ENCODE measurements at places on chromosomes 4 and X.

GRCh38 chr4:174523025-174523693, 871 bp upstream of the HPGD start:
- peaks cover 29% of the 10 kb centered on the region for H3K27me3 ChIP-seq
- no peaks in the 10 kb centered on the region for H3K36me3 ChIP-seq
- peak overlapping the region; percentile 88 for H3K27ac ChIP-seq
- peaks cover 28% of the 10 kb centered on the region for H3K4me1 ChIP-seq

DNA sequence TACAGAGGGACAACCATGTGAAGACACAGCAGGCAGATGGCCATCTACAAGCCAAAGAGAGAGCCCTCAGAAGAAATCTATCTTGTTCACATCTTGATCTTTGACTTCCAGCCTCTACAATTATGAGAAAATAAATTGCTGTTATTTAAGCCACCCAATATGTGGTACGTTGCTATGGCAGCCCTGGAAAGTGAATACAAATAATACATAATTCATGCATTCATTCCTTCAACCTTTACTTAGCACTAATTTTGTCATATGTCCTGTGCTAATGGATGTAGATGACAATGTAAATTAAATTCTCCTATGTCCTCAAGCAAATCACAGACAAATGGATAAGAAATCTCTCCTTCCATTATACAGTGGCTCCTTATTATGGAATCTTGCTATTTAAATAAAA, 361.6 kb downstream of the PACRGL start:
- no peak overlapping the region for H3K4me3 ChIP-seq
- no peaks in the 10 kb centered on the region for H3K27me3 ChIP-seq

DNA sequence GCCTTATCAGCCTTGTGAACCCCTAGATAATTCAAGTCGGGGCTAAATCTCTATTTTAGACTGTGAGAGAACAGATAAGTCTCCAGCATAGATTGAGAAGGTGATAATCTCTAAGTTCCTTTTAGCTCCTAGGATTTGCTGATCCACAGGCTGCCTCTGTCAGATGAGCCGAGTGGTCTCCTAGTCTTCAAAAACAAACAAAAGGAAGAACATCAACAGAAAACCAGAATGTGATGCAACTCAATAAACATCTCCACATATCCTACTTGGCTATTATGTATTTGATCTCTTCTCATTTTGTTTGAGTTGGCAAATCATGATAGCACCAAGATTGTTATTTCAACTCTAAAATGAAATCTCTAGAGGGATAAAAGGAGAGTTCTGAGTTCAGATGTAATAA, 88.4 kb upstream of the SLC7A11 start:
- no peaks in the 10 kb centered on the region for H3K36me3 ChIP-seq
- no peak overlapping the region for H3K4me3 ChIP-seq
- no peak for DNase-seq
- H3K4me1 ChIP-seq = peaks cover 6% of the 10 kb centered on the region

DNA sequence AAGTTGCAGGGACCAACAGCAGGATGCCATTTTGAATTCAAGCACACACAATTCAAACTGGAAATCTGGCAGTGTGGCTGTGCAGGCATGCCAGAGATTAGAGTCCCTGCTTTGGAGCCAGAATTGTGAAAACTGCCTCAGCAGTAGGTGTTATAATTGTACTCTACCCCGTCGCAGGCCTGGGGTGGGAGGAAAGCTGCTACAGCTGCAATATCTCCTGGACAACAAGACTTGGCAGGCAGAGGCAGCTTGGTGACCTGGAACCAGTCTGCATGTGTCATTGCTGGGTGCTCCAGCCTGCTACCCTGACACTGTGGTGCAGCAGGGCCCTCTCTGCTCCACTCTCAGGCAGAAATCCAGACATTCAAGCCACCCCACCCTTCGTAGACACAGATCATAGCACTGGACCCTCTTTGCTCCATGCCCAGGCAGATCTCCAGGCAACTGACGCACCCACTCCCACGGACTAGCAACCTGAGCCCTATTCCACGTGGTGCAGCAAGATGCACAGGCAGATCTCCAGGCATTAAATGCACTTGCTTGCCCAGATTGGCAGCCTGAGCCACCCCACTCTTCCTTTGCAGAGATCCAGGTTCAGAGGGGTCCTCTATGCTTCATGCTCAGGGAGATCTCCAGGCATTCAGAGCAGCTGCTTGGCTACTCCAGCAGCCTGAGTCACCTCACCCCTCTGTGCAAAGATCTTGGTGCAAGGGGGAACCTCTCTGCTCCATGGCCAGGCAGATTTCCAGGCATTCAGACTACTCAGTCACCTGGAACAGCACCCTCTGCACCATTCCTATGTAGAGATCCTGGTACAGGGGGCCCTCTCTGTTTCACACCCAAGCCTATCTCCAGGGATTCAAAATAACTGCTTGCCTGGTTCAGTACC, 140.5 kb downstream of the LRBA start:
- H3K4me3 ChIP-seq = no peak overlapping the region
- H3K27me3 ChIP-seq = no peaks in the 10 kb centered on the region
- H3K27ac ChIP-seq = no peak overlapping the region
- DNase-seq = no peak
- peaks cover 37% of the 10 kb centered on the region for H3K36me3 ChIP-seq

GRCh38 chrX:19886883-19887531, 393 bp downstream of the SH3KBP1 start:
- peak; percentile 52 for DNase-seq
- H3K27me3 ChIP-seq = no peaks in the 10 kb centered on the region
- H3K4me3 ChIP-seq = peak overlapping the region; percentile 82
- peak overlapping the region; percentile 62 for H3K27ac ChIP-seq
- H3K4me1 ChIP-seq = peaks cover 45% of the 10 kb centered on the region
- H3K36me3 ChIP-seq = peaks cover 3% of the 10 kb centered on the region

DNA sequence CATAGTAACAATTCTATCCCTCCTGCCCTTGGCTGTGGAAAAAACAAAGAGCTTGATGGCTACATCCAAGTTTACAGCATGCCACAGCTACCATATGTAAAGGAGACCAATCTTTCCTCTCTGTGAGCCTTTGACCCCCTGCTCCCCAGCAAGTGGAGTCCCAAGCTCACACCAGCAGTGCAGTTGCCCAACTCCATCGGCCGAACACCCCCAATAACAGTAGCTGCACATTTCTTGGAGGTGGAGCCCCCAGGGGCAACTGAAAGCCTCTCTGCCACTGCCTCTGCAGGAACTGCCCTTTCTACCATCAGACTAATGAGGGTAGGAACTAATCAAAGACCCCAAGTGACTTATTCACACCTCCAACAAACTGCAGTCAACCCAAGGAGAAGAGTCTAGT, 81.0 kb upstream of the TCEAL2 start:
- no peaks in the 10 kb centered on the region for H3K4me1 ChIP-seq
- DNase-seq = no peak
- no peaks in the 10 kb centered on the region for H3K27me3 ChIP-seq
- no peaks in the 10 kb centered on the region for H3K36me3 ChIP-seq
- no peak overlapping the region for H3K4me3 ChIP-seq
- no peak overlapping the region for H3K27ac ChIP-seq

GRCh38 chrX:53481816-53482465, 47.8 kb upstream of the HSD17B10 start:
- no peak overlapping the region for H3K27ac ChIP-seq
- no peaks in the 10 kb centered on the region for H3K27me3 ChIP-seq
- no peaks in the 10 kb centered on the region for H3K36me3 ChIP-seq
- DNase-seq = peak; percentile 61
- H3K4me3 ChIP-seq = no peak overlapping the region

- no peaks in the 10 kb centered on the region for H3K4me1 ChIP-seq
- DNase-seq = no peak
- H3K36me3 ChIP-seq = no peaks in the 10 kb centered on the region
- no peaks in the 10 kb centered on the region for H3K27me3 ChIP-seq
- no peak overlapping the region for H3K27ac ChIP-seq
- no peak overlapping the region for H3K4me3 ChIP-seq
Observed at GRCh38 chrX:68711845-68712244, 64.4 kb downstream of the STARD8 start.

GRCh38 chr4:76883147-76883546, 14.8 kb downstream of the SOWAHB start:
- H3K4me3 ChIP-seq = no peak overlapping the region
- no peaks in the 10 kb centered on the region for H3K27me3 ChIP-seq
- no peaks in the 10 kb centered on the region for H3K4me1 ChIP-seq
- no peaks in the 10 kb centered on the region for H3K36me3 ChIP-seq
- DNase-seq = no peak

DNA sequence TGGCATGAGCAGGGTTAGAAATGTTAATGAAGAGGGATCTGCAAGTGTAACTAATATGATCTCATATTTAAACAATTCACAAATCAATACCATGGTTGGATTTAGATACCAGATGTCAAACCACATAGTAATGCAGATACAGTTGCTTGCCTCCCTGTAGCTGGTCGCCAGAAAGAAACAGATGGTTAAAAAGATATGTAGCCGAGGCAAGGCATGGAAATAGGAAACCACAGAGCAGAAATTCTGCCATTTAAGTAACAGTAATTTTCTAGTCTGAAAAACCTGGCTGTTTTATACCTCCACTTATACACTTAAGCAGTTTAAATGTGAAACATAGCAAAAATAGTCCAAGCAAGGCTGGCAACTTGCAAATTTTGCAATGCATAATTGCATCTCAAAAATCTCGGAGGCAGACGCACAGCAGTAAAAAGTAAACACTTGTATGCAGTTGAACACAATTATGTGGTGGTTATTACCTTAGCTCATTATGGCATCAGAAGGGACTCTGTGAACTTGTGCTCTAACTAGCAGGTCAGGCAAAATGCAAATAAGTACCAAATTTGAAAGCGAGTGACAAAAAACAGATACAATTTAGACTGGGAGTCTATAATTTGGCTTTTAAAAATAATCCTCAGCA, 126.8 kb downstream of the NAA11 start:
- no peaks in the 10 kb centered on the region for H3K36me3 ChIP-seq
- no peak overlapping the region for H3K27ac ChIP-seq
- no peak overlapping the region for H3K4me3 ChIP-seq
- no peak for DNase-seq
- H3K27me3 ChIP-seq = no peaks in the 10 kb centered on the region

DNA sequence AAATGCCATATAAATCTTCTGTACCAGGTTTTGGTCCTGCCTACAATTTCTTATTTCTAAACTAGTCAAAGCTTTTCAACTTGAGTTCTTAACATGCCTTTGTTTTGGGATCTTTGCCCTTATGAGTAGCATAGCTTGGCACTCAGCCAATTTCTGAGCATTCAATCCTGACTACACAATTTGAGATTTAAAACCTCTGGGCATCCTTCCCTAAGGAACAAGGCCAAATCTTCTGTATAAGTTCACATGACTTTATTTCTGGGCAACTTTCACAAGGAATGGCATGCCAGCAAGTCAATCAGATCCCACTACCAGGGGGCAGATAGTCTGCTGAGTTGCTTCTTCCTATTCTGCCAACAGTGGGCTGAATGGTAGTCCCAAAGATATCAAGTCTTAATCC, 254.2 kb downstream of the ADAMTS3 start:
- no peak for DNase-seq
- no peak overlapping the region for H3K27ac ChIP-seq
- H3K36me3 ChIP-seq = no peaks in the 10 kb centered on the region

- H3K4me1 ChIP-seq = no peaks in the 10 kb centered on the region
- H3K36me3 ChIP-seq = no peaks in the 10 kb centered on the region
- no peak overlapping the region for H3K4me3 ChIP-seq
- DNase-seq = no peak
- no peaks in the 10 kb centered on the region for H3K27me3 ChIP-seq
- H3K27ac ChIP-seq = no peak overlapping the region
Observed at GRCh38 chr4:155564880-155565279, 101.8 kb upstream of the GUCY1A1 start.

DNA sequence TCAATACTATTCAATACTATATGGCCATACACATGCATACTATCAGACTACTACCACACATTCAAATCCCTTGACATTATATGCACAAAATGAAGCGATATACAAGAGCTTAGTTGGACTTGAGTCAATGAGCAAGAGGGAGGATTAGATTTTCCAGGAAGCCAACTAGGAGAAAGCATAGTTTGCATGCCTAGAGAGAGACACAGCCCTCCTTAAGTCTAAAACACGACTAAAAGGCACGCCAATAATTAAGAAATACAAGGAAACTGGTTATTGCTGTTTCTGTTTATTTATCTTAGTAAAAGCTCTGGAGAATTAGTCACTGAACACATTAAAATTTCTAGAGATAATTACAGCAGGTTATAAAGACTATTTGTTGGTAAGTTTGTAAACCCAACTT, 21.8 kb downstream of the MBNL3 start:
- H3K4me1 ChIP-seq = no peaks in the 10 kb centered on the region
- H3K27ac ChIP-seq = no peak overlapping the region
- no peaks in the 10 kb centered on the region for H3K36me3 ChIP-seq
- no peak overlapping the region for H3K4me3 ChIP-seq
- DNase-seq = no peak
- H3K27me3 ChIP-seq = no peaks in the 10 kb centered on the region

- no peaks in the 10 kb centered on the region for H3K4me1 ChIP-seq
- H3K36me3 ChIP-seq = no peaks in the 10 kb centered on the region
- no peak for DNase-seq
- no peaks in the 10 kb centered on the region for H3K27me3 ChIP-seq
- no peak overlapping the region for H3K27ac ChIP-seq
- H3K4me3 ChIP-seq = no peak overlapping the region
Observed at GRCh38 chrX:98029861-98030260, 1146.2 kb downstream of the RPA4 start.

GRCh38 chr4:93061826-93062225, 758.1 kb downstream of the GRID2 start:
- no peaks in the 10 kb centered on the region for H3K36me3 ChIP-seq
- H3K4me1 ChIP-seq = no peaks in the 10 kb centered on the region
- H3K27ac ChIP-seq = no peak overlapping the region
- H3K4me3 ChIP-seq = no peak overlapping the region

DNA sequence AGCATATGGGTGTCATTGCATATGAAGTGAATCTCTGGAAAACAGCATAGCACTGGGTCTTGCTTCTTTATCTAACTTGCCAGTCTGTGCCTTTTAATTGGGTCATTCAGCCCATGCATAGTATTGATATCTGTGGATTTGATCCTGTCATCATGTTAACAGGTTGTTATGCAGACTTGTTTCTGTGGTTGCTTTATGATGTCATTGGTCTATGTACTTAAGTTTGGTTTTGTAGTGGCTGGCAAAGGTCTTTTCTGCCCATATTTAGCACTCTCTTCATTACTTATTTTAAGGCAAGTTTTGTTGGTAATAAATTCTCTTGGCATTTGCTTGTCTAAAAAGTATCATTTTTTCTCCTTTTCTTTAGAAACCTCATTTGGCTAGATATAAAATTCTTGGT, 221.1 kb upstream of the ITM2A start:
- no peaks in the 10 kb centered on the region for H3K36me3 ChIP-seq
- no peak overlapping the region for H3K4me3 ChIP-seq
- no peak for DNase-seq
- H3K27ac ChIP-seq = no peak overlapping the region
- no peaks in the 10 kb centered on the region for H3K4me1 ChIP-seq

DNA sequence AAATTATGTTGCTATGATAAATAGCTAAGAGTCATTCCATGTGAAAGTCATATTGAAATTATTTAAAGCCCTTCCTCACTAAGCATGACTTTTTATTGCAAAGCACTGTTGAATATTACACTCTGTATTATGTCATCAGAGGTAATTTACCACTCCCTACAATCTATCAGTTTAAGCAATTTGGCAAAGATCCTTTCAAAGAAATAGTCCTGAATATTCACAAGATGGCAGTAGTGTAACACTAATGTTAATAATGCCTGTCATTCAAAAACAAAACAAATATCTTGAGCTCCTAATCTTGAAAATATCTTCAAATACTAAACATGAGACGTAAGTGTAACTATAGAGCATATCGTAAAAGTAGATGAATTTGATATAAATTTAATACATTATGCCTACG, 208.6 kb upstream of the TECRL start:
- no peak for DNase-seq
- no peaks in the 10 kb centered on the region for H3K4me1 ChIP-seq
- no peak overlapping the region for H3K4me3 ChIP-seq
- no peaks in the 10 kb centered on the region for H3K36me3 ChIP-seq
- no peak overlapping the region for H3K27ac ChIP-seq

Data from activated naive CD4-positive, alpha-beta T cell treated with anti-CD3 and anti-CD28 coated beads, Interleukin-2, amount 10 ng/mL, durations not matched to agents 7 days and 5 days (primary cell).